ENCODE measurements at places on chromosomes 1 and 21. TPM values are rescaled to one million over a fixed set of nuclear protein-coding genes. Genes with fewer than 3 reads are reported as not detected.

DNA sequence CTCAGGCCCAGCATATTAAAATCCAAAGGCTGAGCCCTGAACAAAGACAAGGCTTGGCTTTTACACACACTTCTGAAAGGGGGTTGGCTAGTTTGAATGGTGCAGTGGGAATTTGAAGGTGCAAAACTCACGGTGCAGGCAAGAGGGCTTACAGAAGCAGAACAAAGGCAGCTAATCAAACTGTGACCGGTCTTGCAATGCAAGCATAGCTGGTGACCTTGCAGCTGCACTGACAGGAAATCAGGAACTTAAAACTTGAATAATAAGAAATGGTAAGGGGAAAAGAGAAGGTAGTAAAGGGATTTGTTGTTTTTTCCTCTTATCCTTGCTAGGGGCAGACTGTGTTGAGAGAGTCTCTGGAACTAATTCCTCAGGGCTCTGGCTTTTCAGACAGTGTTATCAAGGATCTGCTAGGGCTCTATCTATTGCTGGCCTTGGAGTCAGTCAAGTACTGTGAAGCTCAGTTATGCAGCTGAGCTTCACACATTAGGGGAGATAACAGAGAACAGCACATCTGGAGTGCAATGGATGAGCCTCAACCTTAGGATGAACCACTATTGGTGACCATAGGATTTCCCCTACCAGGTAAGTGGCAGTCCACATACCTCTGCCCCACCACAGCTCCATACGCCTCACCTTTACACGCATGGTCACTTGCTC, 97.6 kb downstream of the PPIAL4G start:
- peak; percentile 25 for DNase-seq
- H3K4me1 ChIP-seq: no peaks in the 10 kb centered on the region
- H3K27me3 ChIP-seq: no peaks in the 10 kb centered on the region
- no peak overlapping the region for H3K27ac ChIP-seq

DNA sequence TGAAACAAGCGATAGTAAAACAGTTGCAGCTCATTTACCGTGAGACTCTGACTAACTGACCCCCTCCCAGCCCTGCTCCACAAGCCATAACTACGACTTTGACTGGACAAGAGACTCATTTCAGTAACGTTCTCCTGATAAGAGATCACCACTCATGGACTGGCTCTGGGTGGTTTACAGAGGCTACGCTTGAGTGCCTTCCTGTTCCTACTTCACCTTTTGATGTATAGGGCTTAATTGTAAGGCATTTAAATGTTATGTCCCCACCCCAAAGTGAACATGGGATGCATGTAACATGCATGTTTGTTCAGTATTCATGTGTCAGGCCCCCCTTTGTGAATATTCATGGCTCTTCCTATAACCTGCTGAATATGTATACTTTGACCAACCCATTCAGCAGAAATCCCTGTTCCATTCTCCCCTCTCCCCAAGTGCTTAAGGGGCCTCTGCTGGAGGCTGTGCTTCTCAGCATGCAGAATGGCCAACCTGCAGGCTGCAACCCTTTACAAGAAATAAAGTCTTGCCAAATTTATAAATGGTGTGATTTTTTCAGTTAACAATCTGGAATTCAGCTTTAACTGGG, 50.7 kb upstream of the SPOCD1 start:
- H3K4me1 ChIP-seq: no peaks in the 10 kb centered on the region
- no peak overlapping the region for H3K4me3 ChIP-seq
- H3K27ac ChIP-seq: no peak overlapping the region
- H3K27me3 ChIP-seq: no peaks in the 10 kb centered on the region
- no peak for DNase-seq

TNNI3K gene
- total RNA-seq: 1.4 TPM

- no peak for DNase-seq
- no peak overlapping the region for H3K27ac ChIP-seq
- H3K36me3 ChIP-seq: no peaks in the 10 kb centered on the region
- no peaks in the 10 kb centered on the region for H3K27me3 ChIP-seq
- H3K4me1 ChIP-seq: no peaks in the 10 kb centered on the region
Observed at GRCh38 chr1:186239171-186239570, 135.9 kb downstream of the TPR start.

MNDA gene
- total RNA-seq: 8.3 TPM

DNA sequence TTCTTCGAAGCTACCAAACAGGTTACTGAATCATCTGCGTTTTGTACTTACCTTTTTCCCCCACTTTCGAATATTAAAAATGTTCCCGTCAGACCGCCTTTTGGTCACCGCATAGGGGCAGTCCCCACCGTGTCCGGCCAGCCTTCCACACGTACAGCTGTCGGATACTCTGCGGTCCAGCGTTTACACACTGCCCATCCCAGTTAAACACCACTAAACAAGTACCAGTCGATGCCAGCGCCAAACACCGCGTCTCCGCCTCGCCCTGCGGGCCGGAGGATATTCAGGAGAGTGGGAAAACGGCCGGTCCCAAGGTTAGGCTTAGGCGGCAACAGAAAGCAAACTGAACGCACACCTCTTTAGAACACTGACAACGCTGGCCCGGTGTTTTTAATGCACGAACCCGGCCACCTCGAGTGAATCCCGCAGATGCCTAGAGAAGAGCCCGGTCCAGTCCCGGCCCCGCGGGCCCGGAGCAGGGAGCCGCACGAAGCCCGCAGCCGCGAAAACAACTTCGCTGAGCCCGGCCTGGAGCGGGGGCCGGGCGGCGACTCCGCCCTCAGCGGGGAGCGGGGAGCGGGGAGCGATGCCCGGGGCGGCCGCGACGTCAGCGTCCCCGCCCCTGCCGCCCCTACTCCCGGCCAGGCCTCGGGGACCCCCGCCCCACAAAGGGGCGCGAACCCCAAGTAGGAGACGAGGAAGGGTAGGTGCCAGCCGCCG, 730 bp upstream of the PHF13 start:
- peak; percentile 80 for DNase-seq
- peak overlapping the region; percentile 96 for H3K27ac ChIP-seq
- no peaks in the 10 kb centered on the region for H3K4me1 ChIP-seq

GRCh38 chr21:38798481-38798882, 7.2 kb upstream of the ETS2 start:
- no peak overlapping the region for H3K27ac ChIP-seq
- H3K27me3 ChIP-seq: no peaks in the 10 kb centered on the region
- no peaks in the 10 kb centered on the region for H3K4me1 ChIP-seq
- no peaks in the 10 kb centered on the region for H3K36me3 ChIP-seq
- no peak overlapping the region for H3K4me3 ChIP-seq
- DNase-seq: no peak

PTGER3 gene
- total RNA-seq: 9.0 TPM

OPRD1 gene
- not detected for total RNA-seq

MROH9 gene
- total RNA-seq: not detected

Data from kidney (tissue), 22 donors.